ENCODE measurements at places on chromosomes 5 and 9. TPM values are rescaled to one million over a fixed set of nuclear protein-coding genes. Genes with fewer than 3 reads are reported as not detected.

The PIK3R1 gene
- polyA plus RNA-seq, result 75.9 TPM

The SLC46A2 gene
- not detected for polyA plus RNA-seq

The COX7C gene
- polyA plus RNA-seq, result 727 TPM

The PRDM9 gene
- not detected for polyA plus RNA-seq
